GM13977 (cell line): ENCODE measurements at places on chromosomes 2 and 18.
A peak's percentile ranks its signal among the peaks of the same experiment; 100 is the strongest.

DNA sequence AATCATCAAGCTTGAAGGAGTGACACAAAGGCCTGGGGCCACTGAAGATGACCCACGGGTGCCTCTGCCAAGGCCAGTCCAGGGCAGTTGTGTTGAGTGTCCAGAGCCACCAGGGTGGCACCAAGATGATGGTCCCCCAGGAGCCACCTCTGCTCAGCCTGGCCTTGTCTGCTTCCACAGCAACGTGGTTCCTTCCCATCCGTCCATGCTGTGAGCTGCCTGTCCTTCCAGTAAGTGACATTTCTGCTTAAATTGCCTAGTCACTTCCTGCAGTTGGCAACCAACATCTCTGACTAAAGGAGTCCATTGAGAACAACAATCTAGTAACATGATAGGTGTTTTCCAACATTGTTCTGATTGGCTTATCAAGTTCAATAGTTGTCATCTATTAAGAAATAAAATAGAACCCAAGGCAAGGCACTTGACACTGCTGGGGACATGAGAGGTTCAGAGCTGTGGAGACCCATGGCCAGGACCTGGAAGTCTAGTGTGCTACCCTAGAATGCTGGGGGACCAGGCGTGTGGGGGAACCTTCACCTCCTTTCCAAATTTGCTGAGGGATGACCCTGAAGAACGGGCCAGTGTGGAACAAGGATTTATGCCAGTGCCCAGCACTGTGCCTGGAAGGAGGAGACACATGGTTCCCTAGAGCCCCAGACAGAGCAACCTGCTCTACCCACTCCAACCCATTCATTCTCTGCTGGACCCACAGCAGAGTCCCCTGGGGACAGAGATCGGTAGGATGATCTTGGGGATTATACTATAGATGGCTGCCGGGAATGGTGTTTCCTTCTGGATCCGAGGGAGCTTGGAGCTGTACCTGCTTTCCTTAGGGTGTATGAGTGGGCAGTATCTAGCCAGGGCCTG is 98.9 kb upstream of the EPC2 start:
- DNase-seq, result no peak

GRCh38 chr2:85459771-85460170 is 41.3 kb downstream of the SH2D6 start:
- no peak for DNase-seq

DNA sequence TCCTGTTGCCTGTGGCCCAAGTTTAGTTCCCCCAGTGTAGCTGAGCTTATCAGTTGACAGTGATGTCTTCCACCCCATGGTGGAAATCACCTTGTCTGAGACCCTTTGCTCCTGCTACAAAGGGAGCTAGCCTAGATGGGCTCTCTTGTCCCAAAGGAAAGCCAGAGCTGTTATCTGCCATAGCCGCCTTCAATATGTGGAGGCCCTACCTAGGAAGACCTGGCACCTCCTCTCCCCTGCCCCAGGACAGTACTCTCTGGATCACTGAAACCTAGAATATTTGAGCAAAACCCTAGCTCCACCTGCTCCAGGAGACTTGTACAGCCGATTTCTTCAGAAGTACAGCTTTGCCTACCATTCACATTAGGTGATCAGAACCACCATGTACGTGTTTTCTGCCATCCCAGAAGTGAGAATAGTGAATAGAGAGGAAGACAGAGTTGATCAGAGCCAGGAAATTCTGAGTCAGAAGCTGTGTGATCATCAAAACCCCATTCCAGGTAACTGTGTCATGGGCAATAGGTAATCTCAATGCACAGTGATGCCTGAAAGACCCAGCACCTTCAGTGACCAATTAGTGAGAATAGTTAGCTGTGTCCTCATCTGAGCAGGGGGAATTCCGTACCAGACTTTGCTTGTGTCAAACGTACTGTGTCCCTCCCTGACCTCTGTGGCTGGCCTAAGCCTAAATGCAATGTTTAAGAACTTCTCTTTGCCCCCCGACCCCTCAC is 138.4 kb upstream of the ALPP start:
- DNase-seq, result peak; percentile 21

DNA sequence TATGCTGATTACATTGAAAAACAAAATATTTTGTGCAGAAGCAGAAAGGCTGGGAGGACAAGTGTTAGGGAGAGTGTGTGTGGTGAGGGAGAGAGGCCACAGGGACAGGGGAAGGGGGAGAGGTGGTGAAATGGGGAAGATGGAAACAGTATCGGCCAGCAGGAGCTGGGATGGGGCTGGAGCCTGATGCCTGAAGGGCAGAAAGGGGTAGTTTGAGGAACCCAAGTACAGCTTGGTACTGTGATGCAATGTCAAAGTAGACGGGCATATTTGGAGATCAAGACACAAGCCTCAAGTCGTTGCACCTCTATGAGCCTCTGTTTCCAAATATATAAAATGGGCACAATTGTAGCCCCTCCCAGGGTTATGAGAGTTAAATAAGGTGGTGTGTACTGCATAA is 152.1 kb downstream of the LPIN1 start:
- no peak for DNase-seq

GRCh38 chr2:197229509-197230443 is 80.8 kb downstream of the ANKRD44 start:
- DNase-seq, result no peak
